ENCODE measurements at places on chromosomes 2 and 18.

- DNase-seq: no peak
These were observed 727 bp downstream of the ZFAND2B start for GRCh38 chr2:219207134-219207883.

GRCh38 chr2:29632018-29632417 is 289.4 kb downstream of the ALK start:
- no peak for DNase-seq

DNA sequence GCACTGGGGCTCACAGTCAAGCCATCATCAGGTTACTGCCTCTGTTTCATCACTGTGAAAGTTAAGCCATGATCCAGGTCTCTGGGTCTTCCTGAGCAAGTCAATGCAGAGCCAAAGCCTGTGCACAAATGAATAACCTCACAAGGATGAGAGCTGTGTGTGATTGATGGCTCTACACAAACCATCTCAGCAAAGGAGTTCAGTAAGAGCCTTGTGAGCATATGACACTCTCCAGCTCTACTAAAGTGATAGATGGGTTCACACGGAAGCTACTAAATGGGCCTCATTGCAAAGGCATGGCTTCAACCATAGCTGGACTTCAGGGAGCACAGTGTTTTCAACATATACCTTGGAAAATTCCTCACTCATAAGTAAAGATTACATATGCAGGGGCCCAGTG is 101.5 kb downstream of the AFF3 start:
- no peak for DNase-seq

GRCh38 chr2:108413711-108414095 is 35.3 kb upstream of the GCC2 start:
- no peak for DNase-seq

GRCh38 chr2:172179045-172179701 is 76.5 kb upstream of the DLX2 start:
- no peak for DNase-seq

DNA sequence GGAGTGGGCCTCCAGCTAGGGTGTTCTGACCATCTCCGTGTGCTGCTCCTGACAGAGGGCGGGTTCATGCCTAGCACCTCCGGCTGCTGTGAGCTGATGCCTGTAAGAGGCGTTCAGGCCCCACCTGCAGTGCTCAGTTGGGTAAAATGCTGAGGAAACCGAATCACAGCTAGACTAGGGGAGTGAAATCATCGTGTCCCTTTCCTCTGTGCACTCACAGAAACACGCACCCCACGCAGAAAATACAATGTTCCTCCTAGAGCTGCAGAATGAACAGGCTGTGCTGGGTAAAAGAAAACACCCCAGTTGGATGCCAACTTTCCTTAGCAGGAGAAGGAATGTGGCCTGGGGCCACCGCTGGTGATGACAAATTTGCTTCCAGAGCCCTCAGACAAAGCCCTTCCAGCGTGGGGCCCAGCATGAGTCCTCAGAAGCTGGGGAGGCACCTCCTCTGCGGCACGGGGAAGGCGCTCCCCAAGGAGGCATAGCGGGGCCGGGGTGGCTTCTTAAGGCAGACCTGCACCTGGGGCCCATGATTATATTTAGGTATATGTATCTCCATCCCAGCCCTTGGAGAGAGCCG is 16.3 kb upstream of the ARHGEF4 start:
- DNase-seq: peak; percentile 53

DNA sequence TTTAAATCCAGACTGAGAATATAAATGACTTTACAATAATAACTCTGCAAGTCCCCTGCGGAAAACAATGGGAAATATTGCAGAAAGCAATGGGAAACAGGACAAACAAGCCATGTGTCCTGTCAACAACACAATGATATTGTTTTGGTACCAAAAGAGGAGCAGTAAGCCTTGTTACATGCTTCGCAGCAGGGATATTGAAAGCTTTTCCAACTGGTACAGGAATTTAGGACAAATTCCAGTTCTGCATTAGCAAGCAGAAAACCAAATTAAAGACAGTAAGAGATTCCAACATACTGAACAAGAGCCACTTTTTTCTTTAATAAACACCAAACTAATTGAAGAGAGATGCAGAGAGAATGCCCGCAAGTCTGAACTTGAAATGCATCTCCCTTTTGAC is 30.0 kb downstream of the FRZB start:
- DNase-seq: no peak

- DNase-seq: no peak
These were observed 184.3 kb downstream of the RPRM start for GRCh38 chr2:153294199-153294786.

DNA sequence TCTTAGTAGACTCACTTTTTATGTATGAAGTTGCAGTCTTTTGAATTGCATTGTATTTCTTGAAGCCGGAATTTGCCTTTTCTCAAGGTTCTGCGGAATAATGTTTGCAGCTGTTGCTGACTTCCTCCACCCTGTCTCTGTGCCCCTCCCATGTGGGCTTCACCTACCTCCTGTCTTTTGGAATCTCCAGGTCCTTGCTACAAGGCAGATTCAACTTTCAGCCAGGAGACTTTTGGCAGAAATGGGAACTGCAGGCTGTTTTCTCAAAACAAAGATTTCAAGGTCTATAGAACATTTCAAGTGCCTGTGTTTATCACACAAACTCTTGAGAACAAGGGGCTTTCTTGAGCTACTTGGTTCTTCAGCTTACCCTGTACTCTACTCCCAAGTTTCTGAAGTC is 25.6 kb downstream of the ZNF236 start:
- DNase-seq: no peak

GRCh38 chr2:235903782-235904584 is 264.2 kb downstream of the GBX2 start:
- no peak for DNase-seq

GRCh38 chr2:186713691-186714090 is 19.8 kb downstream of the FAM171B start:
- no peak for DNase-seq

DNA sequence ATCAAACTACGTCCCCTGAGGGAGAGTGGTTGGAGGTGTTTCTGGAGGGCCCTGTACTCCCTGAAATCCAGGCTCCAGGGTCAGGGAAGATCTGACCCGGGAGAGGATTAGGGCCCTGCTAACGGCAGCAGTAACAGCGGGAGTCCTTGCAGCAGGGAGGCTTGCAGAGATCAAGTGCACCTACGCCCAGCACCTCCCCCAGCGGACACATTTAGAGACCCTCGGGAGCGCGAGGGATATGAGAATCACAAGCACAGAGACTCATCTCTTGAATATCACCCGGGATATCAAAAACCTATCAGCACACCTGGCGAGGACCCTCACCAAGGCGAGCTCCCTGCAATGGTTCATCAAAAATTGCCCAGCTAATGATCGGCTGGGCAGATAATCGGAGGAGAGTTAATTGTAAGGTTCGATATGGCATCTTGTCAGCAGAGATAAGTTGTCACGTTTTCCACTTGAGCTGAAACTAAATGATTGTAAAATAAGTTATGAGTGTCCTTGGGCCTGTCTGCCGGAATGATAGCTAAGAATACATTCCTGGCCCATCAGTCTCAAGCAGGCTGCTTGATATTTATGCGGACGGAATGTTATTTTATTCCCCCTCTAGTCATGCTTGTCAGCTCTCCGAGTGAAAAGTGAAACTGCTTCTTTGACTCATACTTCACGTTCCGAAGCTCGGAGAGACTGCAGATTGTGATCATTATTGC is 209.8 kb downstream of the GBX2 start:
- DNase-seq: no peak

GRCh38 chr2:58698620-58699019 is 457.5 kb upstream of the FANCL start:
- no peak for DNase-seq

DNA sequence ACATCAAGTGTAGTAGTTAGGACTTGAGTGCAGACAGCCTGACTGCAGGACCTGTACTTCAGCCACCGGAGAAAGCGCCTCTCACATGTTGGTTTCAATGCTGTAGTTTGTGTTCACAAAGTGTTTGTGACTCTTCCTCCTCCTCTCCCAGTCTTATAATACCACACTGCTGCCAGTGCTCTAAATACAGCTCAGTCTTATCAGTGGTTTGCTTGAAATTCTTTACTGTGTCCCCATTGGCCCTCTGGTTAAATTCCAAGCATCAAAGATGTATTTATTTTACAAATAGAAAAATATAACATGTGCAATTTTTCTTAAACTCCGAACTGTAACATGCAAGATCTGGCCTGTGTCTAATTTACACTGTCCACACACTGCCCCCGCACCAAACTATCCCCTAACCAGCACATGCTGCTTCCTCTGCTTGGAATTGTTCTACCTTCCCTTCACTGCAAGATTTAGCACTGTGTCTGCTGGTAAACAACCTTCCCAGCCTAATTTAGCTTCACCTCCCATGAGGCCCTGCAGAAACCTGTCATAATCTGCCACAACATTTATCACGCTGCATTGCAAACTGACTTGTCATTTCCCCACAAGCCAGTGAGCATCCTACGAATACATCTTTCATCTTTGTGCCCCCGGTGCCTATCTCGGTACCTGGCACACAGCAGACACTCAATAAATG is 77.1 kb downstream of the SUMO1 start:
- no peak for DNase-seq

DNA sequence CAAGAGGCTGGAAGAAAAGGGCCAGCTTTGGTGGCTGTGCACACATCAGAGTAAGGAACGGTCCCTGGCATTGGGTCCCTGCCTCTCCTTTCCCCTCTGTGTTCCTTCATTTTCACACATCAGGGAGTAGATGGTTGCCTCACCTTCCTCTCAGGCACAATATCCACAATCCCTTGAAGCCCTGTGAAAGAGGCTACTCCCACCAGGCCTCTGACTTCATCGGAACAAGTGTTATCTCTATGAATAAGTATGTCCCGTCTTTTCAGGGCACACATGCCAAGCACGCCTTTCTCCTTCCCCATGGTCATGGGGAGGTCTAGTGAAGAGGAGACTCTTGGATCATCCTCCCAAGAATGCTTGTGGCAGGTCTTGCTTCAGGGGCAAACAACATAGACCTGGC is 61.2 kb upstream of the LMAN1 start:
- DNase-seq: no peak
